Activated CD4-positive, alpha-beta T cell treated with anti-CD3 and anti-CD28 coated beads, Interleukin-2, amount 50 U/mL, for 24 hours (primary cell): ENCODE measurements at places on chromosomes 16 and 17.

DNA sequence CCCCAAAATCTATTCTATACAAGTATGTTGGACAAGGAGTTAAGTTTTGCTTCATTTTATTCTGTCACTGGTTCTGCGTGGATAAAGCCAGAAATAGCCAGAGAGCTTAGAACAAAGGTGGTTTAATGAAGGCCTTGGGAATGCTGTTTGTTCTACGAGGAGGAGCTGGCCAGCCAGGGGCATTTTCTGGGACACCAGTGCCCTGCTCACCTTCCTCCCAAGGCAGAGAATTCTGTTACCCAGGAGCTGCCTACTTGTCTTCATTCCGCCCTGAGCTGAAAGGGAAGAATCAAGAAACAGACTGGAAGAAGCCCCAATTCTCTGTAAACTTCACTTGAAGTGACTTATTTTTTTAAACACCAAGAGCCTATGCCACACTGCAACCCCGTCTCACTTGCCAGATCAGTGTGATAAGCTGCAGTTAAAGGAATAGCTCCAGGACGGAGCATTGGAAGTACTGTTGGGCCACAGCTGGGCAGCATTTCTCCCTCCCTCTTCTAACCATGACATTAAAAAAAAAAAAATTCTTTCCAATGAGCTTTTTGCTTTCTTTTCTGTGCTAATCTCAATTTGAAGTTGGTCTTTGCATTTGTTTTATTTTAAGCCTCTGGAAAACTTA lies 149.8 kb upstream of the DYNLRB2 start:
- no peak for DNase-seq

- DNase-seq, result no peak
Observed at GRCh38 chr17:64162554-64162953, 32.6 kb upstream of the ERN1 start.

DNA sequence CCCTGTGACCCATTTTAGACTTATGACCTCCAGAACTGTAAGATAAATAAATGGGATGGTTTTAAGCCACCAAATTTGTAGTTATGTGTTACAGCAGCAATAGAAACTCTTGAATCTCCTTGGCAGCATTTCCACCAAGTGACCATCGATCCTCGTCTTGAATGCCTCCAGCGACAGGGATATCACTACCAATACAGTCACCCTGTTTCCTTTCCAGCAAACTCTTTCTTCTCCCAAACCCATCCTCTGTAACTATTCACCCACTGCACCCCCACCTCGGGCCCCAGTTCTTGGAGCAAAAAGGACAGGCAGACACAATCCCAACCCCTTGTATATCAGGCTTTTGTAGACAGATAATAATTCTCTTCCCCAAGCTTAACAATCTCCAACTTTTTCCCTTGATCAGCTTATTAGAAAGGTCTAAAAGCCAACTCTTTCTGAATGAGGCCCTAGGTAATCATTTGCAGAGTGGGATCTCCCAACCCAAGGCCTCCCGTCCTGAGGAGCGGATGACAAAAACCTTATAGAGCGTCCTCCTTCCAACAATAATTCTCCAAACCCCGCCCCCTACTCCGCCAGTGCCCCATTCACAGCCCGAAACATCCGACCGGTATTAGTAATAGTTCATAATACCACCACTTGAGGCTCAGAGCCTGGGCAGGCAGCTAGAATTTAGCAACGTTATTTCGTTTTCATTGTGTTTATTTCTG lies 14.7 kb upstream of the PLLP start:
- DNase-seq, result no peak

DNA sequence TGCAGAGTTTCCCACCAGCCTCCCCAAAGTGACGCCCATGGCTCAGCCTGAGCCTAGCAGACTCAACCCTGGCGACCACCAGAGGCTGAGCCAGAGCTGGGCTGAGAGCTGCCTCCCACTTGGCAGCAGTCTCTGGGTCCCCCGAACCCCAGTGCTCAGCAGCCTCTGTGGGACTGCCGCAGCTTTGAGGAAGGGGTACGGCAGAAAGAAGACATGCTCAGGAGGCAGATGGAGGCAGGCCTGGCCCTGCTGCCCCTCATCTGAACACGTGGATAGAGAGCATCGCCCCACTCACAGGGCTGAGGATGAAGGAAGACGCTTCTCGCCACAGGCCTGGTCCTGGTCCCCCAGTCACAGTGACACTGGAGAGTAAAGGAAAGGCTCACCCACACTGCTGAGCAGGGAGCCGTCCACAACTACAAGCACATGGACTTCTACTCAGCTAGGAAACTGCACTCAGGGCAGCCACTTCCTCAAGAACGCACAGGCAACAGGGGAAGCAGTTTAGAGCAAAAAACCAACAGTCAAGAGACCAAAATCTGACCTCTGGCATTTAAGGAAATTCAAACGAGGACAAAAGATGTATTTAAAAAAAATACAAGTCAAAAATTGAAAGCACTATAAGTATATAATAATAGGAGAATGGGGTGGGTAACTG lies 45.2 kb upstream of the GSG1L start:
- DNase-seq, result no peak

- no peak for DNase-seq
Observed at GRCh38 chr16:21028728-21029127, 121.9 kb downstream of the DNAH3 start.

DNA sequence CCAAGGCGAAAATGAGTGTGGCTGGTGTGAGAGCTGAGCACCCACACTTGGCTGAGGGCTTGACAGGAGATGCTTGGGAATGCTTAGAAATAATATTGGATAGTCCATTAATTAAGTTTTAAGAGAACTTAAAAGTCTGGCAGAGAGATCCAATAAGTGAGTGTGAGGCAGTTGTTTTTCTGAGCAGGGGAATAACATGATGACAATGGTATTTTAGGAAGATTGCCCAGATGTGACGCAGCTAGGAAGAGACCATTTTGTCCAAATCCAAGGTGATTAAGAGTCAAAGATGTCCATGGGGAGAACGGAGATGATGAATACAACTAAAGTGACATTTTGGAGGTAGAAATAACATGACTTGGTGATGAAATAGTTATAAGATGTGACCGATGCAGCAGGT lies 102.8 kb upstream of the AXIN2 start:
- DNase-seq, result no peak

DNA sequence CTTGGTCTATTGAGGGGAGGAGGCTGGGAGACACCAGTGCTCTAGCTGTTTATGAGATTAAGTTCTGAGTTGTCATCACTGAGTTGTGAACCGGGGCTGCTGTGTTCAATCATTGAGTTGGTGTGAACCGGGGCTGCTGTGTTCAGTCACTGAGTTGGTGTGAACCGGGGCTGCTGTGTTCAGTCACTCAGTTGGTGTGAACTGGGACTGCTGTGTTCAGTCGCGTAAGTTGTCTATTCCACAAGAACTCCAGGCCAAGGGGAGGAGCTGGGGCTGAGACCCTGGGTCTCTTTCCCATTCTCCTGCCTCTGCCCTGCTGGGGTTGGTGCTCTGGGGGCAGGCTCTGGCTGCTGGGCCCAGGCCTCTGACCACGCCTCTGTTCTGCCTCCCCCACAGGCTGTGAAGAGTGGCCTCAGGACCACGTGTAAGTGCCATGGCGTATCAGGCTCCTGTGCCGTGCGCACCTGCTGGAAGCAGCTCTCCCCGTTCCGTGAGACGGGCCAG lies 24.5 kb downstream of the WNT9B start:
- DNase-seq, result no peak

- DNase-seq, result no peak
Observed at GRCh38 chr16:17936766-17937402, 399.7 kb downstream of the NPIPA8 start.

- no peak for DNase-seq
Observed at GRCh38 chr17:33012522-33013033, 20.9 kb downstream of the SPACA3 start.

DNA sequence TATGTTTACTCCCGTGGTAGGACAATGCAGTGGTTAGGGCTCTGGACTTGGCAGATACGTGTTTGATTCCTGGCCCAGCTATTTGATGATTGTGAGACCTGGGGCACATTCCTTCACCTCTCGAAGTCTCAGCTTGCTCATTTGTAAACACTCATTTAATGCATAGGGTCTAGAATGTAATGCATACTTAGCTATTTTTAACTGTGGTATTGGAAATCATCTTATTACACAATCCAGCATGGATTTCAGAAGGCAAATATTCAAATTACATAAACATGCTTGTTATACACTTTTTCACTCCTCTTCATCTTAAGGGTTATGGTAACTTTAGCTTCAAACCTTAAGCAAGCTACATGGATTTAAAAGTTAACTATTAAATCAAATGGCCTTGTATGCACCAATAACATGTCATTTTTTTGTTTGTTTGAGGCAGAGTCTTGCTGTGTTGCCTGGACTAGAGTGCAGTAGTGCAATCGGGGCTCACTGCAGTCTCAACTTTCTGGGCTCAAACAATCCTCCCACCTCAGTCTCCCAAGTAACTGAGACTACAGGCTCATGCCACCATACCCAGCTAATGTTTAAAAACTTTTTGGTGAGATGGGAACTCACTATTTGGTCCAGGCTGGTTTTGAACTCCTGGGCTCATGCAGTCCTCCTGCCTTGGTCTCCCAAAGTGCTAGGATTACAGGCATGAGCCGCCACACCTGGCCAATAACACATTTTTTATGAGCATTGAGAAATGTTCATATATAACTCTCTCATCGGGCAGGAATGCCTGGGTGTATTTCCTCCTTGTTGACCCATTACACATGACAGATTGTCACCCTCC lies 52.5 kb downstream of the VAT1L start:
- DNase-seq, result no peak

GRCh38 chr17:81907219-81908145 lies 3.7 kb downstream of the PCYT2 start:
- no peak for DNase-seq

DNA sequence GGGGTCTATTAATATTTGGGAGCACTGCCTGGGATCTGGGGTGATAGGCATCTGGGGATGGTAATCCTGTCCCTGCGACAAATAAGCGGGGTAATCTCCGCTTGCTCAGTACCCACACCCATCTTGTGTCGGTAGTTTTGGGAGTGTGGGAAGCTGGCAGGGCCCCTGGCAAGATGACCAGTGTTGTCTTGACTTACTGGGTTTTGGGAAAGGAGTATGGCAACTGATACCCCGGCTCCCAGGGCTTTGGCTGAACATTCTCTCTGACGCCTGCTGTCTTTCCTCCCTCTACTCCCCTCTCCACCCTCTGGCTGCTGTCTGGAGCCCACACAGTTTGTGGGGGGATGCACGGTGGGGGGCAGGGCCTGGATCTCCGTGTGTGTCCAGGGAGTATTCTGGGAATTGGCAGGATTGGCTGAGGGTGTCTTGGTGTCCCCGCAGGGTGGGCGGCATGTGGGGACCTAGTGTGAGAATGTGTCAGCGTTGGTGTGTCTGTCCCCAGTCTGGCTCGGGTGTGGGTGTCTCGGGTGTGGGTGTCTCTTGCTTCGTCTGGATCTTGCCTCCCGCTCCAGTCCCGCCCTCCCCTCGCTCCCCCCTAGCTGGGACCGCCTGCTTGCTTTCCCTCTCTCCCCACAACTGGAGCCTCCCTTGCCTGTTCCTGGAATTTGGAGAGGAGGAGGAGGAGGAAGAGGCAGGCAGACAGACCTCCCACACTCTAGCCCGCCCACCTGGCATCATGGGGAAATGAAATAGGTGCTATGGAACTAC lies 12.0 kb downstream of the RARA start:
- no peak for DNase-seq

- peak; percentile 41 for DNase-seq
Observed at GRCh38 chr17:28384281-28385036, 13.0 kb downstream of the SARM1 start.
